ENCODE measurements at places on chromosomes 2 and 18. TPM values are rescaled to one million over a fixed set of nuclear protein-coding genes. Genes with fewer than 3 reads are reported as not detected.
A peak's percentile ranks its signal among the peaks of the same experiment; 100 is the strongest.

DNA sequence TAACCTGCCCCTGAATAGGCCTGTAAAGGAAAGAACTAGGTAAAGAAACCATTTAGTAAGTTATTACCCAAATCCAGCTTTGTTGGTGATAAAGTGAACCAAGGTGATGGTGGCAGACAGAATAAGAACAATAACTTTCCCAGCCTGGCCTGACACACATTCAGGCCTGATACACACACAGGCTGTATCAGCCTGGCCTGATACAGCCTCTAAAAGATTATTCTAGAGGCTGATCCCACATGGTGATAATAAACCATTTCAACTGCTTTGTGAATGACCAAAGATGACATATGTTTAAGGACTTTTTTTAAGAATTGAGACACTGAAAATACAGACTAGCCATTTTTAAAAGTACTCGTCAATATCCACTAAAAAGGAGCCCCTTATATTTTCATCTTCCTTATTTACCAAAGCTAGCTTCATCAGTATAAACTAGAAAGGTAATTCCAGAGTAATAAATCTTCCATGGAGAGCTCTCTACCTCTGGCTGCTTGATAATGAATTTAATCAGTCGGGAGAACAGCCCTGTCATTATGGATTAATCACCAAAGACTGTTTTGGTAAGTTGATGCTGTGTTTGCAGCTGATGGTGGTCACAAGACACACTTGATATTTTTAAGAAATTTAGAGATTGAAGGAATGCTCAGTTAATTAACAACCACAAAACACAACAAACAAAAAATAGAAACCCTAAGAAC lies 77.2 kb downstream of the SLC8A1 start:
- DNase-seq, result no peak

- no peak for DNase-seq
These were observed 24.3 kb upstream of the LRATD1 start for GRCh38 chr2:14608245-14608644.

DNA sequence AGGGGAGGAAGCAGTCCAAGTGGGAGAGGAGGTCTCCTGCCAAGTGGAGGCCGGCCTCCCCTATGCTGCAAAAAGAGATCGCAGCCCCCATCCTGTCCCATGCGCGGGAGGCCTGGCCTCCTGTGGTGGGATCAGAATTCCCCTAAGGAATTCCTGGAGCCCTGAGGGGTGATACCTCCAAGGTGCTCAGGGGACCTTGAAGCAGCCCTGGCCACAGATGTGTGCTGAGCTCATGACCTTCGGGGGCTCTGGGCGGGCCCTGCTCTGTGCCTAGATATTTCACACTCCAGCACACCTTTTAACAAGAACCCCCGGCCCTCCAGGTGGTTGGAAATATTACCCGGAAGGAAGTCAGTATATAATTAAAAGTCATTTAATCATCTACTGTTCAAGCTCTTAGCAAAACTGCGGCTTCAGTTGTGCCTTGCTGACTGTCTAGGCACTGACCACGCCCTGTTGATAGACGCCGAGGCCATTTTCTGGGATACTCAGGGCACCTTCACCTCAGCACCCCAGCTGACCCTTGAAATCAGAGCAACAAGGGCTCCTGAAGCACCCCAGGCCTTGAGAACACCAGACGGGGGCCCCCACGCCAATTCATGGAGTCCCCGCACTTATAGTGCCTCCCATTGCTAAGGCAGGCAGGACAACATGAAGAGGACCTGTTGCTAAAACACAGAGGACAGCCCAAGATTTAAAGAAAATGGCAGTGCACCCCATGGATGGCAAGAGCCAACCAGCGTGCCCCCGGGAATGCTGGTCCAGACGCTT lies 119.1 kb downstream of the NDUFA10 start:
- no peak for DNase-seq

DNA sequence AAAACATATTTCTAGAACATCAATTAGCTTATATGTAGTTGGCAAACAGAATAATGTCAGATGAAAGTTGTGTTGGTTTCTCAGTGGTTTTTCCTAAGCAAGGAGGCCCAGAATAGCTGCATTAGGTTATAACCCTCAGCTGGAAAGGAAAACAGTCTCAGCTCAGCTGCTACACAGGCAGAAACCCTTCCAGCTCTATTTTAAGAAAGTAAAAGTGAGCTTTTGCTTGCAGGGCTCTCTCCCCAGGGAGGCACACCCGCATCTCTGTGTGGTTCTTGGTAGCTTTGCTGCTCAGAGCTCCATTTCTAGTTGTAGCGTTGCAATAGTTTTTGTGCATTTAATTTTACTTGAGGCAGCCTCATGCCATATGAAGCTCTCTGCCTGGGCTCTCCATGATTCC lies 54.6 kb downstream of the PIKFYVE start:
- DNase-seq, result no peak

DNA sequence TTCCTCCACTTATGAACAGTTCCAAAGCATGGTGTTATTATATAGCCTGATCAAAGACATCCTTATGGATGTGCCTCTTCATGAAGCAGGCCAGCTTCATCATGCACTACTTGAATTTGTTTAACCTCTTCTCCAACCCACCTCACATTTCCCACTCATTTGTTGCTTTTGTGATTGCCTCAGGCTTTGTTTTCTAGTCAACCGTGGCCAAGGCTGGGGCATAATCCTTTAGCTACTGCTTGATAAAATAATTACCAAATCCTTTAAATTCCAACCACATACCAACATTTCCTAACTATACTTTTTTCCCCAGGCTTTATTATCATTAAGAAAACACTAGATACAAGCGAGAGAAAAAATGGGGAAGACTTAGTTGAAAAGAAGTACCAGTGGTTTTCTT lies 39.6 kb upstream of the SCN1A start:
- DNase-seq, result no peak

GRCh38 chr2:31271851-31272267 lies 37.9 kb downstream of the EHD3 start:
- DNase-seq, result no peak

- DNase-seq, result no peak
These were observed 33.9 kb downstream of the INO80C start for GRCh38 chr18:35463827-35464226.

- peak; percentile 67 for DNase-seq
These were observed at the start of gene LTBP1 for GRCh38 chr2:32946314-32947075. Gene LTBP1, plus strand, starts transcription at chr2:32946953. Its CDS starts 372 bp downstream, at chr2:32947325.

GRCh38 chr2:207148020-207148419 lies 17.7 kb downstream of the KLF7 start:
- DNase-seq, result no peak

DNA sequence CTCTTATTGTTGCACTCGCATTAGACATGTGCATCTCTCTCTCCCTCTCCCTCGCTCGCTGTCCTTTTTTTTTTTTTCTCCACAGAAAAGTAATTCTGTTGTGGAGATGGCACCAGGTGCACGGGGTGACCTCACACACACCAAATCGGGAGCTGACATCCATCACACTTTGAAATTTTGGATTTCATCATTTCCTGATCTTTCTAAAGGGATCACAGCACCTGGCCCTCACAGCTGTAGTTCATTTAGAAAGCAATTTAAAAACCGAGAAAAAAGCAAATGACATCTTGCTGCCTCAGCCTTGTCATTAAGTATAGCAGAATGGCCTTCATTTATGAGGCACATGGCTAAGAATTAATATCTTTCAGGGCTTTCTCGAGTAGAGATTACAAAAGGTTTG lies 717.2 kb downstream of the RNF144A start:
- no peak for DNase-seq

DNA sequence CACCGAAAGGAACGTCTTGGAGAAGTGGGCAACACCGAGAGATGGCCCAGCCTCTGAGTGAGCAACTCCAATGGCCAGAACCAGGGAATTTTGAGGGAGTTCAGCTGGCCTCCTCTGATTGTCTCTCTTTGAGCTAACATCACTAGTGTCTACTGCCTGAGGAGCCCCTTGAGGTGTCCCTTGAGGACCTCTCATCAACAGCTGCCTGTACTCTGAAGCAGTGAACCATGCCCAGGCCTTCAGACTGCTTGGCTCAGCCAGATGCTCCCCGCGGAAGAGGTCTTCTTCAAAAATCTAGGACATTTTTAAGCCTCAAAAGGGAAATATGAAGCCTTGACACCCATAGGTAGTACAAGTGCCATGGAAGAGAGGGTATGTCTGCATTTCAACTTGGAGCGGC lies 430.4 kb downstream of the TXNL1 start:
- DNase-seq, result no peak

- DNase-seq, result no peak
These were observed 208.7 kb downstream of the CYP26B1 start for GRCh38 chr2:71938659-71939587.

GRCh38 chr18:66616523-66616983 lies 12.7 kb upstream of the CDH19 start:
- no peak for DNase-seq

DNA sequence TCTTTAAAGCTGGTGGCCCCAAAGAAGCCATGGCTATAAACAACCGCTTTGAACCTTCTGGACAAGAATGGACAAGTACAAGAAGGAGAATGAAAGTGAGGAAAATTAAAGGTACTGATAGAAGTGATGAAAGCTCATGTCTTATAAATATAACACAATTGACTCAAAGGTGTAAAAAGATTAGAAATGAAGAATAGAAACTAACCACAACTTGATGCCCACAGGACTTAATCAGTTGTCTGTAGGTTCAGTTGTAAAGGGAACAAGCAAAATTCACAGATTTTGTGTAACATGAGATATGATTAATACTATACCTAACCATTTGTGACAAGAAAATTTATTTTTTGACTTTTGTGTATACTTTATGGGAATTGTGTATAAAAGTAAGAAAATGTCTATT lies 135.7 kb downstream of the NUP35 start:
- no peak for DNase-seq

GRCh38 chr2:239391286-239392071 lies 9.3 kb downstream of the HDAC4 start:
- no peak for DNase-seq

- DNase-seq, result no peak
These were observed 842.0 kb upstream of the CDH2 start for GRCh38 chr18:29018976-29019375.

DNA sequence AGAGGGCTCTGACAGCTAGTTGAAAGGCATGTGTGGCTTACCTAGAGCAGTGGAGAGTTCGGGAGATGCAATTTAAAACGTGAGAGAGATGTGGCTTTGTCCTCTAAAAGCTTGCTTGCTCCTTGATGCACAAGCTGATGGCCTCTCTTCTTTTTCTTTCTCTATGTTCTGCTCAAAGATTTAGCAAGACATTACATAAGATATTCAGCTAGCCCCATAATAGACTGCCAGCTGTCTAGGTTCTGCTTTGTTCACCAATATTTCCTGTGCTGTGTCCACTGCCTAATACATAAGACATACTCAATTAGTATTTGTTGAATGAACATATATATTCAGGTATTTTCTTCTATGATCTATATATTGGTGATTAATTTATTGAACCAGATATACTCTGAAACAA lies 31.1 kb downstream of the SPATS2L start:
- DNase-seq, result no peak

- DNase-seq, result no peak
These were observed 101.3 kb downstream of the OSBPL1A start for GRCh38 chr18:24296276-24296675.

GRCh38 chr2:128799284-128799552 lies 480.6 kb upstream of the HS6ST1 start:
- no peak for DNase-seq

REG3G gene
- not detected for polyA plus RNA-seq

C2orf76 gene
- 26.2 TPM for polyA plus RNA-seq

CRYGC gene
- polyA plus RNA-seq, result not detected

TRIM43B gene
- polyA plus RNA-seq, result not detected

OSR1 gene
- 10.9 TPM for polyA plus RNA-seq

NDC80 gene
- 26.4 TPM for polyA plus RNA-seq

Data from right renal pelvis (tissue), 4 donors.